Left cardiac atrium (tissue), 4 donors: ENCODE measurements at places on chromosomes 2 and 18. TPM values are rescaled to one million over a fixed set of nuclear protein-coding genes. Genes with fewer than 3 reads are reported as not detected.

- DNase-seq = no peak
These were observed 95.8 kb downstream of the TGOLN2 start for GRCh38 chr2:85231952-85232351.

- DNase-seq = no peak
These were observed 104.7 kb upstream of the UBXN4 start for GRCh38 chr2:135636982-135637381.

- no peak for DNase-seq
These were observed 29.6 kb downstream of the CSRNP3 start for GRCh38 chr2:165499131-165499530.

GRCh38 chr2:166485558-166486178, 8.4 kb downstream of the SCN7A start:
- no peak for DNase-seq

GRCh38 chr2:101675512-101675911, 22.0 kb upstream of the MAP4K4 start:
- no peak for DNase-seq

GRCh38 chr2:43675646-43676321, 445 bp downstream of the C1GALT1C1L start:
- no peak for DNase-seq

DNA sequence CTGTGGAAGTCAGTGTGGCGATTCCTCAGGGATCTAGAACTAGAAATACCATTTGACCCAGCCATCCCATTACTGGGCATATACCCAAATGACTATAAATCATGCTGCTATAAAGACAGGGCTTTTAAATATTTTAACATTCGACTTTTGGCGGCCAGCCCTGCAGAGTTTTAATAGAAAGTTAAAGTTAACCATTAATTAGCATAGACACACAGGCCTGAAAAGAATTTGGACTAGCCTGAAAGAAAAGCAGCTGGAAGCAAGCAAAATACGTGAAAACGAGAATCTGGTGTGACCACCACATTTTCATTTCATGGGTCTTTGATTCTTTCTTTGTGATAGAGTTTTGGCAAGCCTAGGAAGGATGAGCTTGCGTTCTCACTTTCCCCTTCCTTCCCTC, 184.0 kb downstream of the SCG2 start:
- no peak for DNase-seq

DNA sequence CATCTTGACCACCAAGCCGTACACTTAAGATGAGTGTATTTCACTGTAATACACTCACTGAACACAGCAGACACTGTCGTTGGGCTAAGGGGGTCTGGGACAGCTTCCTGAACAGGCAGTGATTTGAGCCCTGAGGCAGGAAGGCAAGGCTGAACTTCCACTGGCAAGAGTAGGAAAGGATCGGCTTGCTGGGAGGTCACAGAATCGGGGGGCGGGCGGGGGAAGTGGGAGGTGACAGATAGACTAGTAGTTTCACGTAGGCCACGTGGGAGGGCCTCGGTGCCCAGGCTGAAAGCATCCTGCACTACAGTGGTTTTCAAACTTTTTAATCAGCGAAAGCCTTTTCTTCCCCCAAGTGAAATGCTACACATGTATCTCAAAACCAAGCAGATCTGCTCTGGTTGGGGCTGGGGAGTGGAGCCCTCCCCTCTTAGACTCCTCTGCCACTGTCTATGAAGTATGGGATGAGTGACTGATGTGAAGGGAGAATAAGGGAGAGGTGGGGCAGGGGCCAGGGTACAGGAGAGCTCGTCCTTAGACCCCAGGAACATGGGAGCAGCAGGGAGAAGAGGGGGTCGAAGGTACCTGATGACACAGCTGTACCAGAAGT, 8.6 kb downstream of the PARD6G start:
- no peak for DNase-seq

- DNase-seq = no peak
These were observed 62.2 kb upstream of the POLE4 start for GRCh38 chr2:74896232-74896631.

Gene DPP10
- 0.38 TPM for total RNA-seq

Gene CGREF1
- total RNA-seq = 5.9 TPM

Gene KRTCAP3
- total RNA-seq = not detected

Gene GALNT14
- 0.76 TPM for total RNA-seq

Gene IL36G
- total RNA-seq = not detected

Gene B4GALT6
- total RNA-seq = 7.9 TPM
